ENCODE measurements at places on chromosomes 7 and 10.
A peak's percentile ranks its signal among the peaks of the same experiment; 100 is the strongest.

DNA sequence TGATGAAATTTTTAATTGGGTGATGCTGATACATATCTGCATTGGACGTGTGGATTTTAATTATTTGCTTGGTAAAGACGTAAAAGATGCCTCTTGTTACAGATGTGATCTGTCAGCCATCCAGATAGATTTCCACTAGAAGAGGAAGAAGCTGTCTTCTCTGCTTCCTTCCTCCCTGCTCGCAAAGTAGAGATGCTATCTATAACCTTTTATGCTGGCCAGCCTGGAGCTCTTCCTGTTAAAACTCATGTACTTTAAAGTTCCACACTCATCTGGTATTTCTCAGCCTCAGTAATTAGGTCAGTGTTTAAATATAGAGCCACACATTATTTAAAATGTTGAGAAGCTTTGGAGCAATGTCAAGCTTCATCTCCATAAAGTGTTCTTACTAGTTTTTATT lies 51.2 kb upstream of the TMEM229A start:
- DNase-seq = no peak

DNA sequence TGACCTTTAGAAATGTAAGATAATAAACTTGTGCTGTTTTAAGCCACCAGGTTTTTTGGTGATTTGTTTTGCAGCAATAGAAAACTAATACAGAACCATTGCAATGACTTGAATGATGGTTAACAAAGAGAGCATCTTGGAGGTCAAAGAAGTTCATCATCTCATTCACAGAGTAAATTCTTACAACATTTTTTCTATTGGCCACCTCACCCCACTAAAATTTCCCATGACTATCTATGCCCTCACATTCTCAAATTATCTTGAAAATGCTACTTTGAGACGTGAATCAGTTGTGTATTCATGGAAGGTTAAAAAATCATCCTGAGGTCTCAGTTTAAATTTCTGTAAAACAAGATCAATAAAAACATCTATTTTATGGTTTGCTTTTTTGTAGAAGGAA lies 754.2 kb downstream of the SORCS1 start:
- no peak for DNase-seq

- DNase-seq = no peak
Observed at GRCh38 chr7:94874036-94874785, 33.2 kb upstream of the PPP1R9A start.

- no peak for DNase-seq
Observed at GRCh38 chr10:32629910-32630309, 184.0 kb downstream of the CCDC7 start.

DNA sequence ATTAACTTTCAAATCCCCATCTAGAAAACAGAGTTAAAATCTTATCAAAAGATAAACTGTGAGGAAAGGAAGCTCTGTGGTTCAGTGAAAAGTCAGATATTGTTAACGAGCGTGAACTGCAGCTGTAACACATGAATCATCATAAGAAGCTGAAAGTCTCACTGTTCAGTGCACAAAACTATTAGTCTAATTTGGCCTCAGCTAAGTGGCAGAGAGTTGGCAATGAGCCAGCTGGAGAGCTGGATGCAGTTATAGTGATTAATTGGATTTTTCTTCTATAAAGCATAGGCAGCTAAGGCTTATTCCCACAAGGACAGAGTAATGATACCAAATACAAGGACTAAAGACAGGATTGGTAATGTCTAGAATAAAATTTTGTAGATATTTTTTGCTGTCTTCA lies 101.1 kb upstream of the ABCB5 start:
- peak; percentile 39 for DNase-seq

DNA sequence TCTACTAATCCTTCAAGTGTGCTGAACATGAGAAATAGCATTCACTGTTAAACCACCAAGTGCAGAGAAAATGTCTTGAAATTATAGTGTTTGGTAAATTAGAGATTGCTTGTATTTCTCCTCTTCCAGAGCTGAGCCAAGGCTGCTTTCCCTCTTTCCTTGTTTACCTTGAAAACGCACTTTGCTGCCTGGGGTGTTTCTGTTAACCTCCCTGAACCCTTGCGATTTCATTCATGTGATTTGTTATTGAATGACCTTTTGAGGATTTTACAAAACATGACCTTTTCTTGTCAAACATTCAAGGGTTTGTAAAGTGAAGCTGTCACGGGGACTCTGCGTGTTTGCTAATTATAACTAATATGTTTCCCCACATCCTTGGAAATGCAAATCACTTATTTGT lies 169.4 kb downstream of the LRMDA start:
- no peak for DNase-seq

DNA sequence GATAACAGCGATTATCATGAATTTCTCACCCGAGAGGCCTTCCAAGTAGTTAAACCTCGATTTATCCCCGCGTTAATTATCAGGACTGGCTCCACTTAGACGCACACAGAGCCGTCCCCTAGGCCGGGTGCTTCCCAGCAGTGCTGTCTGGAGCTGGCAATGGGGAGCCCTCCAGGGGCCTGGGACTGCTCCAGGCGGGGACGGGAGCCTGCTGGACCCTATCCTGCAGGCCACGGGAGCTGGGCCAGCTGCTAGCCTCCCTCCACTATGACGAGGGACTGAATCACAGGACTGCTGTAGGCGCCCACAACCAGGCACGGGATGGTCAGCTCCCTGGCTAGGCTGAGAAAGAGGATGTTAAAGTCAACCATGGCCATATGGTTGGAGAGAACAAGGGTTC lies 229.1 kb downstream of the ELFN1 start:
- DNase-seq = peak; percentile 38

- DNase-seq = no peak
Observed at GRCh38 chr7:4143511-4144171, 538.5 kb upstream of the FOXK1 start.

DNA sequence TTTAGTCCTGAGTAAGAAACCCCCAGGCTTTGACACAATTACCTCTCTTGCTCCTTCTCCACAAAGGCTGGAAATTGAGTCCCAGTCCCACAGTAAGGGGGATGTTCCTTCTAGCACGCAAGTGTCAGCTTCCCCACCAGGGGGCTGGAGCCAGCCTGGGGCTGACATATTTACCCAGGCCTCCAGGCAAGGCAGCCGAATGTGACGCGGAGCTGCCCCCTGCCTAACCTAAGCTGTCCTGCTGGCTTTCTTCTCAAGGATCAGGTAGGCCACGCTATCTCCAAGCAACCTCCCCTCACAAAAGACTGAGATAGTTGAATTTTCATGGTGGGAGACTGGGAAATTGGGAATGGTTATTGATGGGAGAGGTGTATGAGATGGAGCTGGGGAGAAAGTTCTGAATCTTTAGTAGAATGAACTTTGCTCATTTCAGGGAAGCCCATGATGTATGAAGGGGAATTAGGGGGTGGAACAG lies 19.2 kb upstream of the BMPER start:
- DNase-seq = no peak

DNA sequence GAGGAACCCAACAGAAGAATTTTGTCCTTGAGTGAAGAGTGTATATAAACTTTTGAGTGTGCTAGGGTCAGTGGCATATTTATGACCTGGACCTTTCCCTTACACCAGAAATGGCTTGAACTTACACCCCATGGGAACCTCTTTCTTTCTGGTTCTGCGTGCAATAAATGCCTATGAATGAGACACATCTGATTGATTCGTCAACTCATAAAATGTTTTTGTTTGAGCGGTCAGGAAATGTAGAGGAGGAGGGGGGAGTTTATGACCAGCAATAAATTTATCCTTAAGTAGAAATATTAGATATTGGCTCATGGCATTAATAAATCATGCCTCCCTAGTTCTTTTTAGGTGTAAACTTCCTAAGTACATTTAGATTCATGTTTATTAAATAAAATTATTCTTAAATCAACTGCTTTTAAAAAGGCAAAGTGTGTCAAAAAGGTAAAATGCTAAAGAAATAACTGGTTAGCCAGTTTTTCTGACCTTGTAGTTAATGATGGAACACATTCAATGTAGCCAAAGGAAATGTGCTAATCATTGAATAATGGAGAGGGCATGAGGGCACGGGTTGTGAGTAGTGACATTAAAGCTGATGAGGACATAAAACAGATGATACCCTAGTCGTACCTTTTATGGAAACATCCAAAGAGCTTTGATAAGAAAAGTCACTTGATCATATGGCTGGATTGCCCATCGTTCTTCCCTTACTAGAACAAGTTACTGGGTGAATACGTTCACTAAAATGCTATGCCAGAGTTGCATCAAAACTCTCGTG lies 13.6 kb upstream of the NUP42 start:
- DNase-seq = no peak

GRCh38 chr10:124197371-124198124 lies 104.2 kb upstream of the CHST15 start:
- DNase-seq = no peak

GRCh38 chr7:49878627-49879026 lies 105.2 kb downstream of the VWC2 start:
- no peak for DNase-seq

GRCh38 chr10:49174261-49174925 lies 13.8 kb downstream of the TMEM273 start:
- DNase-seq = no peak

GRCh38 chr7:40213291-40213690 lies 78.5 kb downstream of the SUGCT start:
- DNase-seq = no peak

DNA sequence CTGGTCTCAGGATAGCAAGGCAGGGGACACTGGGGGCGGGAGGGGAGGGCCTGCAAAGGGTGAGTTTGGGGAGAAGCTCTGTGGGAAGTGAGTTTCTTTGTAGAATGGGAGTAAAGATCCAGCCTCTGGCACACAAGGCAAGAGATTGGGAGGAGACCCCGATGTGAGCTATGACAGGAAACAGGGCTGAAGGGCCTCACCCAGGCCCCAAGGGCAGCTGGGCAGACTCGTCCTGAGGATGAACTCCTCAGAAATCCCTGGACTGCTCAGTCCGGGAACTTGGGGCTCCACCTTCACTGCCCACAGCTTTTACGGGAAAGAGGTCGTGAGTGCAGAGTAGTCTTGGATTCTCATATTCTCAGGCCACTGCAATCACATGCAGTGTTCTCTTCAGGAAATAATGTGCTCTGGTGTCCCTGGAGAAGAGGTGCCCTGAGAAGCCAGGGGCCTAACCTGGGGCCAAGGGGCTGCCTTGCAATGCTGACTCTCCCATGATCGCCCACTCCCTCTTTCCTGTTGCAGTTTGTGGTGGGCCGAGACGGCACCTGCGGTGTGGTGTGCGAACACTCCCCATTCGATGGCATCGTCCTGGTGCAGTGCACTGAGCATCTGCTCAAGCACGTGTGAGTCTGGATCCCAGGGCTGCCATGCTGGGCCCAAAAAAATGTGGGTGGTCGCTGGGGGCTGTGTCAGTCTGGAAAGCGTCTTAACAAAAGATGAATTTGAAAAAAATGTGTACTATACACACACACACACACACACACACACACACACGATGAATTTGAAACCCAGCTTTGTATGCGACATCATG lies 31.3 kb upstream of the C10orf53 start:
- no peak for DNase-seq

GRCh38 chr10:75507469-75507868 lies 76.0 kb downstream of the LRMDA start:
- DNase-seq = no peak

DNA sequence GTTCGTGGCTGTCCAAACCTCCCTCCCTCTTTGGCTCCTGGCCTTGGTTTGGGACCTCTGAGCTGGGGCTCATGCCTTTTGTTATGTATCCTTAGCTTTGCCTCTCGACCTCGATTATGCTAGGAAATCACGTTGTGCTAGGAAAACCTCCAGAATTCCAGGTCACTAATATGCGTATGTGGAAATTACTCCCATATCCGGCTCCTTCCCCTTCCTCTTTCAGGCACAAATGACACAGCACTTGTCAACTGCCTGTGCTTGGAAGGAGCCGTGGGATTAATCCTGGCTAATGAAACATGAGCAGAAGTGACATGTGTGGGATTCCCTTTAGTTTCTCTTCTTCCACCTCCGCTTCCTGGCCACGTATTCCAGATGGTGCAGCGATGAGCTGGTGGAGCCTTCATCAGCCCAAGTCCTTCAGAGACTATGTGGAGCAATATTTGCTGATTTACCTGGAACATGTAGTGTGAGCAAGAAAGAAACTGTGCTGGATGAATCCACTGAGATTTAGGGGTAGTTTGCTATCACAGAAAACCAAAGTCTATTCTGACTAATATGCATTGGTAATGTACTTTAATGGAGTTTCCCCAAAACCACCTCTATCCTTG lies 149.2 kb downstream of the REEP3 start:
- peak; percentile 36 for DNase-seq

DNA sequence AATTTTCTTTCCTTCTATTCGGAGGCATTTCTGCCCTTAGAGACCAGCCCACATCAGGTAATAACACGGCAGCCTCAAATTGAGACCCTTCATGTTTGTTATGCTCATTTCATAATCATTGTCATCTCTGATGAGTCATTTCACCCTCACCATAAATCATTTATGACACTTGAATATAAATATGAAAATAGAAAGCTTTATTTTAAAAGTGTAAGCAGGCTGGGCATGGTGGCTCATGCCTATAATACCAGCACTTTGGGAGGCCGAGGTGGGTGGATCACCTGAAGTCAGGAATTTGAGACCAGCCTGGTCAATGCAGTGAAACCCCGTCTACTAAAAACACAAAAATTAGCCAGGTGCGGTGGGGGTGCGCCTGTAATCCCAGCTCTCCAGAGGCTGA lies 57.4 kb upstream of the EGFR start:
- DNase-seq = peak; percentile 16

DNA sequence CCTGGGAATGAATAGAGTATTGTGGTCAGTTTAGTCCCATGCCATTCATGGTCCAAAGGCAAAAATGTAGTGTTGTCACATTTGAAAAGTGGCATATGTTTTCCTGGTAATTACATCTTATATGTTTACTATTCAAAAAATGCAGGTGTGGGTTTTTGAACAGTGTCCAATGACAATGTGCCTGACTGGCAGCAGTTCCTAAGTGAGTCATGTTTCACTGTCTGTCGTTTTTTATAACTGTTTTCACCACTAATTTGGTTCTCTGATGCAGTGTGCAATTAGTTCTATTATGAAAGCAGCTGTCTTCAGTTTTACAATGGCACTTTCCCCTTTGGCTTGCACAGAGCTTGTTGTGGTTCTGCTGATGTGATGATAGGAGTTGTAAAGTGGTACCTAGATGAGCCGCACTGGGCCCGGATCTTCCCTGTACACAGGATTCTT lies 162.3 kb downstream of the SEM1 start:
- DNase-seq = no peak

- peak; percentile 70 for DNase-seq
Observed at GRCh38 chr10:132329565-132330485, 2.2 kb upstream of the LRRC27 start.

- peak; percentile 76 for DNase-seq
Observed at GRCh38 chr7:111159426-111159825, 68.5 kb downstream of the LRRN3 start.

GRCh38 chr7:134473861-134474291 lies 15.0 kb upstream of the AKR1B1 start:
- peak; percentile 85 for DNase-seq

Measured in iris pigment epithelial cell (primary cell).